Activated T-helper 1 cell treated with anti-CD3 and anti-CD28 coated beads, Interleukin-12 subunit alpha, Interleukin-12 subunit beta, Interleukin-2, Interleukin-4 antibody, amounts not matched to agents 30 ng/mL and 10 ng/mL and 1 ng/mL, durations not matched to agents 14 hours and 24 hours and 36 hours (primary cell): ENCODE measurements at places on chromosomes 4 and X. TPM values are rescaled to one million over a fixed set of nuclear protein-coding genes. Genes with fewer than 3 reads are reported as not detected.

Gene PRDM8
- total RNA-seq = 8.4 and 11.9 TPM in 2 replicates

Gene GATA1
- total RNA-seq = not detected in 2 replicates

DNA sequence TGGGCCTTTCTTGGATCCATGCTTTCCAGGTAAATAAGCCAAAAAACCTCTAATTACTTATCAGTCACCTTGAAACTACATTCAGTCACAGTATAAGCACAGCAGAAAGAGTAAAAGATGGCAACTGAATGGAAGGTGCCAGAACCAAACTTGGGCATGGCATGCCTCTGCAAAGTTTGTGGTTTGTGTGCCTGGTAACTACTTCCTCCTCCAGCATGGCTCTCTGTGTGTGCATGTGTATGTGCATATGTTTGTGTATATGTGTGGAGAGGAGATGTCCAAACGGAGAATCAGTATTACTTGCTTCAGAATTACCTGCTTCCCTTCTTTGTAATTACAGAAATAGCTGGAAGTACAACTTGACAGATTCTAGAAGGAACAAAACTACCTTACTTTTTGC lies 67.5 kb downstream of the AGTR2 start:
- no peak for DNase-seq

GRCh38 chr4:113539408-113539807 lies 222.1 kb downstream of the CAMK2D start:
- DNase-seq = no peak

GRCh38 chr4:15729910-15730533 lies 27.2 kb downstream of the BST1 start:
- peak; percentile 16 for DNase-seq
